ENCODE measurements at places on chromosomes 12 and 14. TPM values are rescaled to one million over a fixed set of nuclear protein-coding genes. Genes with fewer than 3 reads are reported as not detected.
A peak's percentile ranks its signal among the peaks of the same experiment; 100 is the strongest.

GRCh38 chr14:67820428-67820971 is 921 bp downstream of the RAD51B start:
- peak; percentile 24 for DNase-seq

GRCh38 chr12:45928309-45928708 is 62.1 kb downstream of the SCAF11 start:
- no peak for DNase-seq

- DNase-seq = peak; percentile 84
Measured at GRCh38 chr12:11877869-11878780, 192.6 kb upstream of the BCL2L14 start.

- DNase-seq = no peak
Measured at GRCh38 chr14:90858511-90858910, 42.3 kb upstream of the TTC7B start.

DNA sequence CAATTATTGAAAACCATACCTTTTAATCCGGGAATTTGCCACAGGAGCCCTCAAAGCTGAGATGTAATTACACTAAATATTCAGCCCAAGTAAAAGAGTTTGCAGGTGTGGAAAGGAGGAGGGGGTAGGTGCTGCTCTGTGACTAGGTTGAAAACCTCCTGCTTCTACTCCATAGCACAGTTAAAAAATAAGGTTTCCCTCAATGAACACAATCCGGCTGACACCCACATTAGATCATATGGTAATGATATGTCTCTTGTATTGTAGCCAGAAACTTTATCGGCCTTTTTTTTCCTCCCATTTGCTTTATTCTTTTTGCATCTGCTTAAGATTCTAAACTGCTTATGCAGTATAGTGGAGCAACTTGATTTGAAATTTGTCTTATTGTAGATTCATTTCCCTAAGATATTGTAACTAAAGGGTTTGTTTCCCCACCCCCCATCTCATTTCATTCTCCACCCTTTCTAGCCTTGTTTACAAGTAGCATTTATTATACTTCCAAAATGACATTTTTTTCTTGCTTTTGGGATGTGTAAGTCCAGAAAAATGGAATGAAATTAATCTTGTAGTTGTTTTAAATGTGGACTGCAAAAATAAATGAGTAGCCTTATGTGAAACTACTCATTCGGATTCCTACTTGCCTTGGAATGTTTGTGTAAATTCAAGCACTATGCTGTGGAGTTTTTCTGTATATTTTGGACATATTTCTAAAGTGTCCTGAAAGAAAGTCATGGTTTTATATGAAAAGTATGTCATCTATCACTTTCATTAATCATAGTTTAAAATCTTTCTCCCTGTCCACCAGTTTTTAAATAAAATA is at the start of gene DCN:
DCN (minus strand) TSS at position 182 of the 820 bp plus-strand sequence. CDS start 4,265 bp downstream, outside the sequence.
- DNase-seq = no peak

DNA sequence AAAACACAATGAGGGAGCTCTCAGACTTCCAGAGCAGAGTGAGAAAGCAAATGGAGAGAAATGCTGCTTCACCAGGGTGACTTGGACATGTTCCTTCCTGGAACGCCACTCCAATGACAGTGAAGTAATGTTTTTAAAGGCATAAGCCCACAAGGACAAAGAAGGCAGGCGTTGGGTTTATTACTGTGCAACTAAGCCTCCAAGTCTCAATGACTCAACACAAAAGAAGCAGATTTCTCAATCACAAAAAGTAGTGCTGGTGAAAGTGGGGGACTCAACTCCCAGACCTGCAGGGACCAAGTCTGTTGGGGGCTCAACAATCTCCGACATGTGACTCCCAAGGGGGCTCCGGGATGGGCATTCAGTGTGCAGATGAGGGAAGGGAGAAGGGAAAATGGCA is 505.2 kb downstream of the BCL11B start:
- DNase-seq = no peak

The PARPBP gene
- total RNA-seq = 19.6 TPM

The XRCC3 gene
- total RNA-seq = 27.2 TPM

GRCh38 chr12:27193854-27194544 is 50.1 kb upstream of the STK38L start:
- peak; percentile 22 for DNase-seq

DNA sequence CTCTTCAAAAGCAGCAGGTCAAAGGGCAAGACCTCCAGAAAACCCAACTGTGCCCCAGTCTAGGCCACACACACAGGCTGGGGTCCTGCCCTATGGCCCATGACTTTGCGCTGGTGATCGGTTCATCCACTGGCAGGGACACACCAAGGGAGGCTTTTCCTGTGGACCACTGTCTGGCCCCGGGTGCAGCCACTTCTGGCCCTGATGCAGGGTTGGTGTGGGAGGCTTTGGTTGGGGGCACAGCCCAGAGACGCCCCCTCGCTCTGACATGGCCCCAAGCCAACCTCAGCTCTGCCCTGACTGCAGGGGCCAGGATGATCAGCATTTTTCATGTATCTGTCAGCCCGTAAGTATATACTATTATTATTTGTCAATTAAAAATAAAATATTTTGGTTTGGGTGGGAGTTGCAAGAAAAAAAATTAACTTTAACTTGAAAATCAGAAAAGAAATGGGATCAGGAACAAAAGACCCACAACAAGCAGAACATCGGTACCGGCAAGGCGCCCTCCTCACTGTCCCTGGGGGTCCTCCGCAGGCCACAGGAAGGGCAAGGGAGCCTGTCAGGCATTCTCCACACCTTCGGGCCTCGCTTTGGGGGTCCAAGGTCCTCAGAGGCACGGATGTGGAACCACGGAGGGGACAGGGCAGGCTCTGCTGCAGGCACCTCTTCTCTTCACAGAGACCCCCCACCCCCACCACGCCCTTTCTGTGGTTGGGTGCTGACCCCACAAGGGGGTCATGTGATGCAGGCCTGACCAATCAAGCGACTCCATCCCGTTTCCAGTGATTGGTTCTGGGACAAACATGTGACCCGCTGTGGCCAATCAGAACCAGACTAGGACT is 181.5 kb upstream of the SFSWAP start:
- DNase-seq = no peak

GRCh38 chr12:53128780-53129569 is 25.7 kb downstream of the SOAT2 start:
- DNase-seq = no peak

DNA sequence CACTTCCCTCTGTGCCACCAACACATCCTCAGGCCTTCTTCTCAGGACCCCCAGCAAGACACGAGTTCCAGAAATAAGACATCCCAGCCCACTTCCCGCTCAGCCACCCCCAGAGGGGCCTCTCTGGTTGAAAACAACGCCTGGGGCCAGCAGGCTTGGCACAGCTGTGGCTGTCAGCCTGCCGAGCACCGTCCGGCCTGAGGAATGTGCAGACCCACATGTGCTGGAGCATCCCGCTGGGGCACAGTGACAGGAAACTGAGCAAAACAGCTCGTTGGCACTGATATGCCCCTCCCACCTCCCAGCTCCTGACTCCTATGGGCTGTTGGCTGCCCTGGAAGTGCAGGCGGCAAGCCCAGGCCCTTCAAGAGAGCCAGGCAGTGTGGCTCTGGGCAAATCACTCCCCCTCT is 1.4 kb downstream of the SYNE3 start:
- DNase-seq = peak; percentile 84

GRCh38 chr14:42378880-42379279 is 772.2 kb downstream of the LRFN5 start:
- DNase-seq = no peak

DNA sequence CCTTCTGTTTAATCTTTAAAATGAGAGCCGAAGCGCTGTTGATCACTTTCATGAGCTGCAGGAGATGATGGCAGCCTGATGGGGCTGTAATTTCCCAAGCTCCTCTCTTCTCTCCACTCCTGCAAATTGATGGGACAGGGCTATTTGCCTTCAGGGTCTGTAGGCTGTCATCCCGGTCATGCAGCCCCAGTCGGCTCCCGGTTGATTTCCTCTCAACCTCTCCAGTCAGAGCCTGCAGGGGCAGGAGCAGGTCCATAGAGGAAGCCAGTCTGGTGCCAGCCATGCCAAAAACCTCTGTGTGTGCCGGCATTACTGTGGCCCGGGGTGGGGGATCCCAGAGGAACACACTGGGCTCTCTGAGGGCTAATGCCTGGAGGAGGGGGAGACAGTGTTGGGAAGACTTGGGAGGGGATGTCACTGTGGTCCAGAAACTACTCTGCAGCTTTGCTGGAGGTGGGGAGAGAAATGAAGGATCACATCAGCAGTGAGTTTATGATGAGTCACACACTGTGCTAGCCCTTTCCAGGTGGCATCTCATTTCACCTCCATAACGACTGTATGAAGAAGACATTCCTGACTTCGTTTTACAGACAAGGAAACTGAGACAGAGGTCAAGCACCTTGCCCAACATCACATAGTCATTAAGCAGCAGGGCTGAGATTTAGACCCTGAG is 46.5 kb upstream of the PRIMA1 start:
- no peak for DNase-seq

DNA sequence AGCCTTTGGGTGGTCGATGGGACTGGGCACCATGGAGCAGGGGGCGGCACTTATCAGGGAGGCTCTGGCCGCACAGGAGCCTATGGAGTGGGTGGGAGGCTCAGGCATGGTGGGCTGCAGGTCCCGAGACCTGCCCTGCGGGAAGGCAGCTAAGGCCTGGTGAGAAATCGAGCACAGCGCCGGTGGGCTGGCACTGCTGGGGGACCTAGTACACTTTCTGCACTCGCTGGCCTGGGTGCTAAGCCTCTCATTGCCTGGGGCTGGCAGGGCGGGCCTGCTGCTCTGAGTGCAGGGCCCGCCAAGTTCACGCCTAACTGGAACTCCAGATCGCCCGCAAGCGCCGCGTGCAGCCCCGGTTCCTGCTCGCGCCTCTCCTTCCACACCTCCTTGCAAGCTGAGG is 33.1 kb upstream of the SLCO1B3 start:
- DNase-seq = no peak

The FBXO33 gene
- 5.0 TPM for total RNA-seq

DNA sequence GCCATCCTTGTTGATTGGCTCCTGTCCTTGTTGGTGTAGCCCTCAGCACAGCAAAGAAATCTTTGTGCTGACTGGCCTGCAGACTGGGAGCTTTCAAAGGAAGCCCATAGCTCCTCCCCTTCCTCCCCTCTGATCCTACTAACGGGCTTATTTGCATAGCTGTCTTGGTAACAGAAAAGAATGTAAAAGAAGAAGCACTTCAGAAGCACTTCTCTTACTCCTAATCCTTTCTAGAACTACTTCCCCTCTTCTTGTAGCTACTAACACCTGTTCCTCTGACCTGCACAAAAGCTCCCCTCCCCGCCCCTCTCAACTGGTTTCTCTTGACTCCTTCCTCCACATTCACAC is 14.3 kb upstream of the RIC8B start:
- DNase-seq = no peak

The MIP gene
- not detected for total RNA-seq

DNA sequence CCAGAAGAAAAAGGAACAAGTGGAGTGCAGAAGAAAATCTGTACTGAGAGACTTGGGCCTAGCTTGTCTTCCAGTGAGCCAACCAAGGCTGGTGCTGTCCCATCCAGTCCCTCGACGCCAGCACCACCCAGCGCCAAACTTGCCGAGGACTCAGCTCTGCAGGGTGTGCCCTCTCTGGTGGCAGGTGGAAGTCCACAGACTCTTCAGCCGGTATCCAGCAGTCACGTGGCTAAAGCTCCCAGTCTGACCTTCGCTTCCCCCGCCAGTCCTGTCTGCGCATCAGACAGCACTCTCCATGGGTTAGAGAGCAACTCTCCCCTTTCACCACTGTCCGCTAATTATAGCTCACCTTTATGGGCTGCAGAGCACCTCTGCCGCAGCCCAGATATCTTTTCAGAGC is 15.6 kb downstream of the CIPC start:
- DNase-seq = no peak

GRCh38 chr12:102120886-102121285 is 903 bp downstream of the PARPBP start:
- DNase-seq = peak; percentile 27

Measured in endothelial cell of umbilical vein (primary cell).